Mucosa of gallbladder (tissue), 1 donor: ENCODE measurements at places on chromosomes 16 and 17.

DNA sequence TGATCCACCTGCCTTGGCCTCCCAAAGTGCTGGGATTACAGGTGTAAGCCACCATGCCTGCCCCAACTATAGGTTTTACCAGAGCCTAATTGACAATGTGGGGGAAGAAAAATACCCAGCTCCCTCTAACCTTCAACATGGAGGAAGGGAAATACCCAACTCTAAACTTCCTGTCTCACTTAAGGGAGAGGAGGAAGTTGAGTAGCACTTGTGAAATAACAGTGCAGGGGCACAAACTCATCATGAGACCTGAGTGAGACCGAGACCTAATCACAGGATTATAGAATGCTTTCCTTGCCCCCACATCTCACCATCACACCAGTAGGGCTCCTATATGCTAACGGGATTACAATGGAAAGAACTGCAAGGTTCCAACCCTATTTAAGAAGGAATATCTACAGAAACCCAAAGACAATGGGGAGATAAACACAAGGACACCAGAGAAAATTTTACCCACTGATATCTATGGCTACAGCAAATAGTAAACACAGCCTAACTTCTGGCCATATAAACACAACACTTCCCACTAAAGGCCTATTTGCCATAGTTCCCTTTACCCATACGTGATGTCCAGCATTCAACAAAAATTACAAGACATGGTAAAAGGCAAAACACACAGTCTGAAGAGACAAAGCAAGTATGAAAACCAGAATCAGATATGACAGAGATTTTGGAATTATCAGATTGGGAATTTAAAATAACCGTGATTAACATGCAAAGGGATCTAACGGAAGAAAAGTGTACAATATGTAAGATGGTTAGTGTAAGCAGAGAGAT is 26.9 kb downstream of the OR3A1 start:
- no peak for DNase-seq

DNA sequence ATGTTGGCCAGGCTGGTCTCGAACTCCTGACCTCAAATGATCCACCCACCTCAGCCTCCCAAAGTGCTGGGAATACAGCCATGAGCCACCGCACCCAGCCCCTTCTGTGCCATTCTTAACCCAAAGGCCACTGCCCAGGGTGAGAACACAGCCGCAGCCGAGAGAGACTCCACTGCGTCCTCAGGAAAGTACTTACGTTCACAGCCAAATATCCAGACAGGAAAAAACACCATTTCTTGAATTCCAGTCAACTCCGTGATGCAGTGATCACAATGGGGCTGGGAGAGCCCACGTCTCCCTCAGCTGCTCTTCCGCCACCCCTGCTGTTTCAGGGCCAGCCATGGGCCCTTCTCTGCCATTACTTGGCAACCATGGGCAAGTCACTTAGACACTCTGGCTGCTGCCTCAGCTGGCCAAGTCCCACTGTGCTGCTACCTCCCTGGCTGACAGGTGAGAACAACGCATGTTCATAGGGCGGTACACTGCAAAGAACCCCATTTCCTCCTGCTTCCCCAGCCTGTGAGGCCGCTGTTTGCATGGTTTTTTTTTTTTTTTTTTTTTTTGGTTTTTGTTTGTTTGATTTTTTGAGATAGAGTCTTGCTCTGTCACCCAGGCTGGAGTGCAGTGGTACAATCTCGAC is 4.3 kb downstream of the CDIP1 start:
- DNase-seq: no peak

DNA sequence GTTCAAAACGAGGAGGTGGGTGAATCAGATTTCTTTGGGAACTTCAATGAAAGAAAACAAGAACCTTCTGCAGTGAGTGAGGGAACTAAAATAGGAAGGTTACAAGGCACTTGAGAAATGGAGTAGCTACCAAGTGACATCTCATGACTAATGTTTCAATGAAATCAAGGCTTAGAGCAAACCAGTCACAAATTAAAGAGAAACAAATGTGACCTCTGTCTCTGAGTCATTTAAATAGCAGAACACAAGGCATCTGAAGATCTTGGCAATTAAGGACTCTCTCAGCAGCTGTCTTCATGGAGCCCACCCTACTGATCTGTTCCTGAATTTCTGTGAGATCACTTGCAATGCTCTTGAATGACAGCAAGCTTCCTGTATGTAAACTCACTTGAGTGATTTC is 109.5 kb downstream of the CDH11 start:
- no peak for DNase-seq

DNA sequence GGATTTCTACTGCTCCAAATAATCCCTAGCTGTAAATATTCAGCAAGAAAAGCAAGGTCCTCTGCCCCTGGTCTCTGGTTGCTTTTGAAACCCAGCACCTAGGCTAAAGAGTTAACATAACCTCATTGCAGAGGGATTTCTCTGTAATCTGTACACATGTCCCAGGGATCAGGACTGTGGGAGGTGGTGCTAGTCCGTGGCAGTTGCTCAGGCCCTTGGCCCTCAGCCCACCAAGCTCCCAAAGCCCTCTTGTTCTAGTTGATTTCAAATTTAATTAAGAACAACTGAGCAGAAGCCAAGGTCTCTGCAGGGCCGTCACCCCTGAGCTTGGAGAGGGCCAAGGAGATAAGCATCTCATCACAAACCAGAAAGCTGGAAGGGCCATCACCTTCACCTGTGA is 181.1 kb downstream of the SOX9 start:
- DNase-seq: no peak

GRCh38 chr17:31789707-31790505 is 69.1 kb downstream of the COPRS start:
- no peak for DNase-seq

DNA sequence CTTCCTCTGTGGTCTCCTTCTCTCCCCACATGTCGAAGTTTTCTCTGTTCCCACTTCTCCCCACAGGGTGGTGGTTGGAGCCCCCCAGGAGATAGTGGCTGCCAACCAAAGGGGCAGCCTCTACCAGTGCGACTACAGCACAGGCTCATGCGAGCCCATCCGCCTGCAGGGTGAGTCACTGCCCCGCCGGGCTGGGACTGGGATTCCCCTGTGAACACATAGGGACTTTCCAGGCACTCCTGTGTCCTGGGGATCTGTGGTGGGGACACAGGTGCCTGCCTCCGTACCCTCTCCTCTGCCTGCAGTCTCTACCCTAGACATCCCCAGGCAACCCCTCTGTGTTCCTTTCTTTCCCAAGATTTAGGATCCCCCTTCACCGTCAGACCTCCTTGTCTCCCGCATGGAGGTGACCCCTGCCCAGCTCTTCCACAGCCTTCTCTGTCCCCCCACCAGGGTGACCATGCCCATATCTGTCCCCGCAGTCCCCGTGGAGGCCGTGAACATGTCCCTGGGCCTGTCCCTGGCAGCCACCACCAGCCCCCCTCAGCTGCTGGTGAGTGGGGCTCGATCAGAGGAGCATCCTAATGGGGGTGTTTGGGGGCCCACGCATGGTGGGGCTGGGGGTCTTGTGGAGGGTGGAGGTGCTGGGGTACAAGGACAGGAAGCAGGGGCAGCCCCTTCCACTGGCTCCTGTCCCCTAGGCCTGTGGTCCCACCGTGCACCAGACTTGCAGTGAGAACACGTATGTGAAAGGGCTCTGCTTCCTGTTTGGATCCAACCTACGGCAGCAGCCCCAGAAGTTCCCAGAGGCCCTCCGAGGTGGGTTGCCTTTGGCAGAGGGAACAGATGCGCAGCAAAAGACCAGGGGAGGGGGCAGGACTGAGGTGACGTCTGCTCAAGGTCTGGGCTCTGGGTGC is 5.8 kb downstream of the ITGAM start:
- no peak for DNase-seq

GRCh38 chr17:74455025-74455545 is 11.3 kb upstream of the CD300A start:
- no peak for DNase-seq

GRCh38 chr16:47848421-47849109 is 307.2 kb downstream of the ABCC12 start:
- DNase-seq: peak; percentile 34

GRCh38 chr17:73591296-73592078 is 52.8 kb downstream of the SDK2 start:
- DNase-seq: no peak

GRCh38 chr16:24850289-24850938 is 4.7 kb downstream of the SLC5A11 start:
- DNase-seq: no peak

GRCh38 chr16:86949630-86950029 is 367.6 kb downstream of the C16orf95 start:
- DNase-seq: no peak

DNA sequence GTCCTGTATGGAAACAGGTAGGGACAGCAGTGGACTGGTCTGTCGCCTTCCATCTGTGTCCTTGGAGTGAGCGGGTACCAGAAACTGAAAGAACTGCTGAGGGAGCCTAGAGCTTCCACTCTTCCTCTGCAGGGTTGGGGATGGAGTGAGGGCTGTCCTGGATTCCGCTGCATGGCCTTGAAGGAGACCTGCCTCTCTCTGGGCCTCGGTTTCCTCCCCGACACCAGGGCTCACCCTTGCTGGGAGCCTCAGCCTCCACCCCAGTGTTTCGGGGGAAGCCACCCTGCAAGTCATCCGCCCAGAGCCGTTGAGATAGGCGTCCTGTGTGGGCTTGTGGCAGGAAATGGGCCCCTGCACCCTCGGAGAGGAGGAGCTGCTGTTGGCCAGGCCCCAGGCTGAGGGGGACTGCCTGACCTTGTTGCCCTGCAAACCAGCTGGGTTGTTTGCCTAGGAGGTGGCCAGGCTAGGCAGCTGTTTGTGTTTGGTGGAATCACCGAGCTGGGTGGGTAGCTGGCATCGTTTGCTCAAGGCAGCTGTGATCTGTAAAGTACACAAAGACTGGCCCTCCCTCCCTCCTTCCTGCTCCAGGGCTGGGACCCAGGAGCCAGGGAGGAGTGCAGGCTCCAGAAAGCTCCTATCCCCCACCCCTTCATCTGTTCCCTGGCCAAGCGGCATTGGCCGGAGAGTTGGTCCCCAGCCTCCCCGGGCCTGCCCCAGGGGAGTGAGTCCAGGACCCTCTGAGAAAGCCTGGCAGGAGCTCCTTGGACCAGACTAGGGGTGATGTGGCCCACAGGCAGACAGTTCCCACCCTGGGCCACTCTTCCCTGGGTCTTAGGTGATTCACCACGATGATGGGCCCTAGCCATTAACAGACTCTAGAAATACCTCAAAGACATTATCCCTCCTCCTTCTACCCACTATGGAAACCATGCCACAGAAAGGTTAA is 1.3 kb downstream of the RAB37 start:
- no peak for DNase-seq

DNA sequence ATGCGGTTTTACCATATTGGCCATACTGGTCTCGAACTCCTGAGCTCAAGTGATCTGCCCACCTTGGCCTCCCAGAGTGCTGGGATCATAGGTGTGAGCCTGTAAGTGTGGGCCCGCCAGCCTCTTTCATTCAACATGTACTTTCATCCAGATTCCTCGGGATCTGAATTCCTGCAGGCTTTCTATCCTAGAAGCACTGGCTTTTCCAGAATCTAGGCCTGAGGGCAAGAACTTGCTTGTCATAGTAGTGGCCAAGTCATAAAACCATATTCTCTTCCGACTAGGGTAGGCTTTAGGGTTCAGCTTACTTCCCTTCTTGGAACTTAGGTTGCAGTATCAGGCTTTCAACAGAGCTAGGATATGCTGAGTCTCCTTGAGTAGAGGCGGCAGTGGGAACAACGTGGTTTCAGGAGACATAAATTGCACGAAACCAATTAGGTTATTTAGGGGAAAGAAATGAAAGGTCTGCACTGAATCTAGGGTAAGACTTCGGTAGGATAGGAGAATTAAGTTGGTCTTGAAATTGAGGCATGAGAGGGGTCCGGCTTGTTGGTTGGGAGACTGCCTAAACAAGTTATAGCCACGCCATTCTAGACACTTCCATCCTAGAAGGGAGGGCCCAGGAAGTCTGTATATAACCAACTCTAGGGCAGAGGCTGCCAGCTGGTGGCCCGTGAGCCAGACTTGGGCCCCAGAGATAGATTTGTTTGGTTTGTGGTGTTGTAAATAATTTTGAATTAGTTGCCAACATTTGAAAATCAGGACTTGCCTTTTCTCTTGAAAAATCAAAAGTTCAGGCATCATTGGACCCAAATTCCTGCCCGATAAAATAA is 15.6 kb downstream of the SLC7A6 start:
- DNase-seq: no peak

DNA sequence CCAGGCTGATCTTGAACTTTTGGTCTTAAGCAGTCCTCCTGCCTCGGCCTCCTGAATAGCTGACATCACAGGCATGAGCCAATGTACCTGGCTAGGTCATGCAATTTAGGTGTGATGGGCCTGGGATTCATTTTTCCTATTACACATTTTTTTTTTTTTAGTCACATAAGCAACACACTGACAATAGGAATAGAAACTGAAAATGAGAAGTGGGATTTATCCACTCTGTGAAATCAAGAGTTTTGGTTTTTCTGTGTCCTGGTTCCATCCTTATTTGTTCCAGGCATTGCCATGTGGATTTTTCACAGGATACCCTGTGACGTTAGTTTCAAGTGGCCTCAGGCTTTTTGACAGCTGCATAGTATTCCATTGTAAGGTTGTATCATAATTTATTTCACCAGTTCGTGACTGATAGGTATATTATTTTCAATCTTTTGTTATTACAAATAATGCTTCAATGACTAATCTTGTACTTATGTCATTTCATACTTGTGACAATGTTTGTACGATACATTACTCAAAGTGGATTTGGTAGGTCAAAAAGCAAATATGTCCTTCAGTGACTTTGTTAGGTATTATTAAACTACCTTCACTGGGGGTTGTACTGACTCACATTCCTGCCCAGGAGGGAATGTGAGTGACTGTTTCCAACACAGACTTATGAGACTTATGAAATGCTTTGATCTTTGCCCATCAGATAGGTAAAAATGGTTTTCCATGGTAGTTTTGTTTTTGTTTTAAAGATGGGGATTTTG is 10.6 kb downstream of the ADCY7 start:
- no peak for DNase-seq

DNA sequence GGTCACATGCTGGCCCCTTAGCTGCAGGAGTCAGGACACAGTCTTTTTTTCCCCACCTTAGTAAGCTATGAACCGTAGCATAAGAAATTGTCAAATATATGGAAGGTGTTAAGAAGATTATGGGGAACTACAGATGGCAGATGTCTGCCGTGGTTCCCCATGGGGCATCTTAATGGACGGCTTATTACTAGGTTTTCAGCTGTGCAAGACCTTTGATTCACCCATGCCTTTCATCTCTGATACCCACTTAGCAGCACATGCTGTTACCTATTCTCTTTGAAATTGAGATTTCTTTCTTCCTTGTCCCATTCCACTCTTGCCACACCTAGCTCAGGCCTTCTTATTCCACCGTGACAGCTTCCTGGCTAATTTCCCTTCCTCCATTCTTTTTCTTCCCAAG is 70.7 kb downstream of the RPTOR start:
- no peak for DNase-seq

GRCh38 chr17:61452301-61453290 is at the start of gene TBX4:
TBX4 (plus strand) TSS chr17:61452422; CDS start chr17:61456491, 4,069 bp downstream.
- no peak for DNase-seq
